ENCODE measurements at places on chromosomes 2 and 18. TPM values are rescaled to one million over a fixed set of nuclear protein-coding genes. Genes with fewer than 3 reads are reported as not detected.

GRCh38 chr18:56999823-57000222 is 147.1 kb upstream of the BOD1L2 start:
- DNase-seq: no peak

- DNase-seq: no peak
Observed at GRCh38 chr2:149027590-149028250, 10.8 kb upstream of the LYPD6B start.

The LRRC30 gene
- not detected for total RNA-seq

GRCh38 chr2:42794271-42795046 is 2.1 kb upstream of the HAAO start:
- no peak for DNase-seq

- DNase-seq: no peak
Observed at GRCh38 chr2:173030561-173031490, 44.8 kb upstream of the MAP3K20 start.

- DNase-seq: no peak
Observed at GRCh38 chr2:76415821-76416220, 705.1 kb upstream of the GCFC2 start.

- DNase-seq: no peak
Observed at GRCh38 chr2:183926433-183926832, 671.9 kb upstream of the ZNF804A start.

The RAD51AP2 gene
- total RNA-seq: 0.16 TPM

GRCh38 chr2:124323321-124323720 is 298.2 kb downstream of the CNTNAP5 start:
- no peak for DNase-seq

DNA sequence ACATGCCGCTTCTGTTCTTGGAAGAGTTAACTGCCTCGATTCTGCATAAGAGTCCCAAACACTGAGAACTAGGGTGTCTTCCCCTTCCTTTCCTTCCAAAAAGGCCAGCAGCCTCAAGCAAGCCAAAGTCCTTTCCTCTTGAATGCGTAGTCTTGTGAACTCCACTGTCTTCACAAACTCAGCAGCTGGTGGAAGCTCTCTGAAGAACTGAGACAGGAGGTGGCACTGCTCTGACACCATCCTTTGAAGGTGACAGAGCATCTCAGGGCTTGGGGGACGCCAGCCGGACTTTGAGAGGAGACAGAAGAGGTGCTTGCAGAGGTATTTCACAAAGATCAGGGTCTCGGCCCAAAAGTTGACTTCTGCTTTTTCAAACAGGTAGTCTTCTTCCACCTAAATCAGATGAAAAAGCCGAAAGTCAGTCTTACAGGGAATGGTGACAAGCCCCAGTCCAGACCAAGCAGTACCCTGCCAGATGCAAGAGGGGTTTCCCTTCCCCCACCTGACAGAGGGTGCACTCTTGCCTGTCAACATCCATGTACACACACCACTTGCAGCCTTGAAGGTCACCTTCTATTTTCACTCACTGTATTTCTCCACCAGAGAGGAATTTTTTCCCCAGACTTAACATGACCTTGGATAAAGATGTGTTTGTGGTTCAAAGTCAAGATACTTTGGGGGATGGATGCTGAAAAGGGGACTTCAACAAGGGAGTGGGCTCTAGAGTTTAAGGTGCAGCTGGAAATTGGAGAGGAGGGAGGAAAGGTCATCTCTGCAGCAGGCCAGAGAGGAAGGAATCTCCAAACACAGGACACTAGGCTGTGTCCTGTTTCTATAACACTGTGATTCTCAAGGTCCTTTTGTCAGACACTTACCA is 4.8 kb upstream of the ZFP36L2 start:
- no peak for DNase-seq

GRCh38 chr2:172098287-172098649 is 4.4 kb downstream of the DLX2 start:
- DNase-seq: no peak

GRCh38 chr18:37564711-37565100 is 892 bp downstream of the CELF4 start:
- DNase-seq: peak; percentile 67

DNA sequence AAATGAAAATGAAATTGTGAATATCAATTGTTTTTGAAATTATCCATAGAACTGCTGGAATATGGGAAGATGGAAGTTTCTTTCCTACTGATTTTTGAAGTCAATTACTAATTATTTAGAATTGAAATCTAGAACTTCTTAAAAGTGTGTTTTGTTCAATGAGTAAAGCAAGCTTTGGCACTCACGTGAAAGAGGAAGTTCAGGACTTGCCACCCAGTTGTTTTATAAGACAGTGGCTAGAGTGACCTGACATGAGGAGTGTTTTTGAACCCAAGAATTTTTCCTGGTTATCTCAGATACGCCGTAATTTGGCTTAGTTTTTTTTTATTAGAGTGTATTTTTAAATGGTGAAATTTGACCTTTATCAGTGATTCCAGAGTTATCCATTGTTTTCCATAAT is 3.5 kb downstream of the MXD1 start:
- DNase-seq: no peak

The CAVIN2 gene
- total RNA-seq: 104 TPM

GRCh38 chr2:43877782-43878464 is 39.2 kb downstream of the ABCG8 start:
- DNase-seq: peak; percentile 65

DNA sequence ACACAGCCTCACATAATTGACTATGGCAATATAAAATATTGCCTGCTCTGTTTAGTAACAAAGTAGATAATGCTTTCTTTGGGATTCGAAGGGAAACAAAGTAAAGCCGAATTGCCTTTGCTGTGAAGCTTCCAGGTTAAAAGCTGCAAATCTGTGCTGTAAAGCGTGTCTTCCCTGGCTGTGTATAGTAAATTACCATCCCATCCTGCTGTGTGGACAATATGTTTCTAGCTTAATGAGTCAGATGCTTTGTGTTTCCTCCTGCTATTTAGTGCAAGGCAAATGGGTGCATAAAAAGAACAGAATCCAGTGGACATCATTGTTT is 265.1 kb downstream of the SOCS6 start:
- DNase-seq: no peak

GRCh38 chr18:65235966-65236624 is 514.7 kb upstream of the CDH7 start:
- DNase-seq: no peak

GRCh38 chr2:73269686-73270465 is 14.4 kb downstream of the FBXO41 start:
- no peak for DNase-seq

DNA sequence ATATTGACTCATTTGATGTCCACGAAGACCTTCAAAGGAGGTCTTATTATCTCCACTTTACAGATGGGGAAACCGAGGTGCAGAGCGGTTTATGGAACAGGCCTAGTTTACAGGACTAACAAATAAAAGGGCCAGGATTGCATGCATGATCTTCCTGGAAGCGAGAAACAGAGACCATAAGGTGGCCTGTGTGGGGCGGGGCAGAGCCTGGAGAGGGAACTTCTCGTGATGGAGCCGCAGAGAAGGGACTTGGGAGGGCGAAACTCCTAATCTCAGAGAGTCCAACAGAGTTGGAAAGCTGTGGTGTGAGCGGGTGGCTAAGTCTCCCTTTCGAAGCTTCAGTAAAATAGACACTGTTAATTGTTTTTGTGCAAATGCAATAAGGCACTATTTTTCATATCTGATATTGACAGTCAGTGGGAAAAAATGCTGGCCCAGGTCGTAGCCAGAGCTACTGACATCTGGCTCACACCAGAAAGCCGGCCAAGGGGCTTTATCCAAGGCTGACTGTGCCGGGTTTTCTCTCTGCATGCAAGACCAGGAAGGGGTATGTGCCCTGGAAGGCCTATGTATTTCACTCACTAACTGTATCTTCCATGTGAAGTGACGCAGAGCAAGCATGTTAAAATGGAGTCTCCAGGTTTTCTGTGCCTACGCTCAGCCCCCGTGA is 4.5 kb downstream of the INPP5D start:
- no peak for DNase-seq

GRCh38 chr2:150110548-150110947 is 376.9 kb downstream of the RND3 start:
- no peak for DNase-seq

DNA sequence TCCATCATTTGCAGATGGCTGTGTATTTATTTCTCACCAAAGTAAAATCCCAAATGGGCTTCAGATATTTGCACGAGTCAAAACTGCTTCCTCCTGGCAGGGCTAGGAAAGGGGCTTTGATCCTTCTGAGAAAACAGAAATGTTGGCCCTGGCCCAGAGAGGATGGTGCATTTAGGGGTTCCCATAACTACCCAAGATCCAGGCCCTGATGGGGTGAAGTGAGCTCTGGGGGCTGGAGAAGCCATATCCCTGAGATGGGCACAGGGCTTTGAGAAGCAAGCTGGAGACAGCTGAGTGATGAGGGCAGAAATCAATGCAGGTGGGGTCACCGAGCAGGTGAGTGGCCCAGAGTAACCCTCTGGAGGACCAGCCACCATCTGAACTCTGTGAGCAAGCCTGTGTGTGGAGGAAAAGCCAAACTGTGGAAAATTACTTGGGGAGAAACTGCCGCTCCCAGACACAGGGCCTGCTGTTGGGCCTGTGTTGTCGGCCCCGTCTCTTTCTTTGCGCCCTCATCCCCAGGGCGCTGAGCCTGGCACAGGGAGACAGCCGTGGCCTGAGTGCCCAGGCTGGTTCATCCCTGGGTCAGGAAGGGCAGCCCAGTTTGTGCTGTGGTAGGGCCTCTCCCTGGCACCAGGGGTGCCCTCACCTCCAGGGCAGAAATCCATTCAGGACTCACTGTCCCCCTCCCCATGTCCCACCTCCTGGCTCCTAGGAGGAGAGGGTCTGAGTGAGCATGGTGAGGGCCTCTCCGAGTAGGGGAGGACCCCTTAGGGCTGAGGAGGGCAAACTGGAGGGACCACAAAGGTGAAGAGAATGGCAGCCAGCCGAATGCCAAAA is 167.8 kb upstream of the HAAO start:
- DNase-seq: no peak

DNA sequence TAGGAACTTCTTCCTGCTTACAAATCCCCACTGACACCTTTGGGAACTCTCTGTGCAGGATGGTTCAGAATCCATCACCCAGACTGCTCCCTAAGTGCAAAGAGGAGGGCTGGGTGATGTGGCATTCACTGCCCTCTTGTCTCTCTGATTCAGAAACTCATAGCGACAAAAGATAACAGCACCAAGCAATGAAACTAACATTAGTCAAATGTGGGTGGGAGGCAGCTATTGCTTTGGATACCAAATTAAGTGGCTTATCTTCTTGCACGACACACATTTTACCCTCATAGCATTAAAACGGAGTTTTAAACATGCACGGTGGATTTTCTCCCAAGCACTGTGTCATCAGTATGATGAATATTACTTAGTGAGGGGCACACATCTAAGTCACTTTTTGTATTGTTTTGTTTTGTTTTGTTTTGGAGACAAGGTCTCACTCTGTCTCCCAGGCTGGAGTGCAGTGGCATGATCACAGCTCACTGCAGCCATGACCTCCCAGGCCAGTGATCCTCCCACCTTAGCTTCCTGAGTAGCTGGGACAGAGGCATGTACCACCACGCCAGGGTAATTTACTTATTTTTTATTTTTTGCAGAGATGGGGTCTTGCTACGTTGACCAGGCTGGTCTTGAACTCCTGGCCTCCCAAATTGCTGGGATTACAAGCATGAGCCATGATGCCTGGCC is 40.9 kb upstream of the NEB start:
- no peak for DNase-seq

DNA sequence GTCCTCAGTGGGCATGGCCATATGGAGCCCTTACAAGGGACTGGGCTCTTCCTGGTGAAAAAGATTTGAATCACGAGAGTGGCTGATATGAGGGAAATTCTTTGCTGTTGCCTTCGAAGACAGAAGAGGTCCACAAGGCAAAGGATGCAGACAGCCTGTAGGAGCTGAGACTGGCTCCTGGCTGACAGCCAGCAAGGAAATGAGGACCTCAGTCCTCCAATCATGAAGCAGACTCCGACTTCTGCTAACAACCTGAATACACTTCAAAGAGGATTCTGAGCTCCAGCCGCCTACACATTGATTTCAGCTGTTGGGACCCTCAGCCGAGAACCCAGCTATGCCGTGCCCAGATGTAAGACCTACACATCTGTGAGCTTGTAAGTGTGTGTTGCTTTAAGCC is 3.0 kb upstream of the ST8SIA5 start:
- no peak for DNase-seq

GRCh38 chr18:68763083-68763482 is 34.8 kb upstream of the CCDC102B start:
- DNase-seq: no peak

- DNase-seq: no peak
Observed at GRCh38 chr2:130288467-130289403, 54.0 kb upstream of the IMP4 start.

- DNase-seq: no peak
Observed at GRCh38 chr2:178317811-178318210, 123.5 kb downstream of the OSBPL6 start.

The TTC31 gene
- total RNA-seq: 8.4 TPM

DNA sequence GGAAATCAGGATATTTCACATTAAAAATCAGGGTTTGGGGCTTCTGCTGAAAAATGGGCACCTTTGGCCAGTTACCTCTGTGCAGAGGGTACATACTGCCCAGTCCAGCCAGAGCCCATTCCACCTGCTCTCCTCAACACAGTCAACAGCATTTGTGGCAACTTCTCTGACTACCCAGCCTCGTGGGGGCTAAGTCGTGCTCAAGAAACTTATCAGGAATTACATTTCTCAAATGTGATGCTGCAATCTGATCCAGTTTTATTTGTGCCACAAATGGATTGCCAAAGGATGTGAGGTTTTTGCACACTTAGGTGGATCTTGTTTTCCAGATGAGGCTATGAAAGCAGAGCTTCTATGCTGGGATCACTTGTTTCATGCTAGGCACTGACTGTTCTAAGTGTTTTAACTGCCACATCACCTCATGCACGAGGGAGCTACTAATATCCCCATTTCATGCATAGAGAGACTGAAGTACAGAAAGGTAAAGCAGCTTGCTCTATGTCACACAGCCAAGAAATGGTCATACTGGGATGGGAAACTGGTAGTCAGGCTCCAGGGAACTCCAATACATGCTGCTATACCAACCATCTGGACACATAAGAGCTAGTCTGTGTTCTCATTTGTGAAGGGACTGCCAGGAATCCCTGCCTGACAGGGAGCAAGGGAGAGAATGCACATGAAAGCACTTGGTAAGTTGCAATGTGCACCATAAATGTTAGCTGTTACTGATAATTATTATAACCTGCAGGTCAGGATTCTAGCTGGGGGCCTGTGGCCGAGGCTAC is 89.0 kb upstream of the HK2 start:
- DNase-seq: no peak

The ITGA4 gene
- 0.89 TPM for total RNA-seq

DNA sequence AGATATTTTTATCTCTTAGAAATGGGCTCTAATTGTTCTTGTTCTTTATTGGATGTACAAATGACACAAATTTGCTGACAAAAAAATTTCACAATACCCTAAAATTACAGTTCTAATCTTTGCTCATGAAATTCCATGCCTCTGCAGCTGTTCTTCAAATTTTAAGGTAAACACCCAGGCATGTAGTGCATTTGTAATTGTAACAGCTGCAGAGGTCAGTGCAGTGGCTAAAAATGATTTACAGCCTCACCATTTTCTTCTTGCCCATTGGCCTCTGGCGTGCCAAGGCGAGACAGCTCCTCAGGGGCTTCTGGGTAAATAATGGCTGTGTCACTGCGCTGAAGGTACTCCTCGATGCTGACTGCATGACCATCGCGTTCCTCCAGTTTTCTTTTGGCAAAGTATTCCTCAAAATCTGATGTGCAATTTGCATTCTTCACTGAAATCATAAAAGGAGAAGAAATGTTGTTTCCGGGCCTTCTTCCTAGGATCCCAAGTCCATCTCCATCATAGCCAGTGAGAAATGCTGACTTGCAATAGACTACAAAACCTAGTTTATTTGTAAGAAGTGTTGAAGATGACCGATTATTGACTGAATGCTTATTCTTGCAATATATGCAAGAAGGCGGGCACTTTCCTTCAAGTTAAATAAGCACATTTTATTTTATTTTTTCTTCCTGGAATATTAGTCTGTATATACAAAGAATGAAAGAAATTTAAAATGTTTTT is 115.2 kb downstream of the ZEB2 start:
- no peak for DNase-seq

Data from Right ventricle myocardium superior (tissue), 1 donor.